Mesenteric fat pad (tissue), 1 donor: ENCODE measurements at places on chromosomes 3 and 15. TPM values are rescaled to one million over a fixed set of nuclear protein-coding genes. Genes with fewer than 3 reads are reported as not detected.

Gene CP
- 17.5 TPM for total RNA-seq

Gene GDPGP1
- total RNA-seq, result 8.1 TPM

Gene PROK2
- total RNA-seq, result 9.8 TPM

Gene CADM2
- total RNA-seq, result 17.3 TPM

Gene CACNA2D2
- total RNA-seq, result 0.45 TPM

Gene MLH1
- 25.0 TPM for total RNA-seq

Gene KNSTRN
- total RNA-seq, result 16.5 TPM

Gene TGM4
- not detected for total RNA-seq

Gene ZNF80
- total RNA-seq, result not detected

Gene BOC
- total RNA-seq, result 37.3 TPM

Gene AADAC
- 0.93 TPM for total RNA-seq

Gene HRH1
- 3.8 TPM for total RNA-seq

Gene CCK
- 0.48 TPM for total RNA-seq

Gene TF
- total RNA-seq, result 9.4 TPM

Gene NOX5
- total RNA-seq, result 0.19 TPM

Gene MESP2
- total RNA-seq, result 0.96 TPM

Gene ANKUB1
- not detected for total RNA-seq

Gene RAD51
- 0.32 TPM for total RNA-seq
